HS-27A (cell line): ENCODE measurements at places on chromosomes 6 and 20.
A peak's percentile ranks its signal among the peaks of the same experiment; 100 is the strongest.

DNA sequence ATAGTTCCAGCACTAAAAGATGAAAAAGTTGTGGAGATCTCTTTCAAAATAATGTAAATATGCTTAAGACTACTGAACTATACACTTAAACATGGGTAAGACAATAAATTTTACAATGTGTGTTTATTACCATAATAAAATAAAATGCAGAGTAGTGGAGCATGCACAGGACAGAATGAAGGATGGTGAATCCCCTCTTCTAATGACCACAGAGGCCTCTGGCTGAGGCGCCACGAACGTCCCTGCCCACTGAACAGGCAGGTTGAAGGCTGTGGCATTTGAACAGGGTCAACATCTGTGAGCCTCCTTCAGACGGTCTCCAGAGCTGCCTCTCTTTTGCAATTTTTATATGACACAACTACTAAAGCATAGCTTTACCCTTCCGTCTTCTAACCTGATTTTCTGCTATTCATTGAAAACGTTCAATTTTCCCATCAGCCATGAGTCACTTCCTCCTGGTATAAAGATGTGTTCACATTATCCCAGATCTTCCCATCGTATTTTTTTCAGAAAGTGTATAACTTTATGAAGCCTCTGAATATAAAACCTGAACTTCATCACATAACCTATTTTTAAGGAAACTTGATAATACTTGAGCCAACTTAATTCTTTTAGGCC lies 37.8 kb downstream of the ADGRF4 start:
- DNase-seq, result no peak

DNA sequence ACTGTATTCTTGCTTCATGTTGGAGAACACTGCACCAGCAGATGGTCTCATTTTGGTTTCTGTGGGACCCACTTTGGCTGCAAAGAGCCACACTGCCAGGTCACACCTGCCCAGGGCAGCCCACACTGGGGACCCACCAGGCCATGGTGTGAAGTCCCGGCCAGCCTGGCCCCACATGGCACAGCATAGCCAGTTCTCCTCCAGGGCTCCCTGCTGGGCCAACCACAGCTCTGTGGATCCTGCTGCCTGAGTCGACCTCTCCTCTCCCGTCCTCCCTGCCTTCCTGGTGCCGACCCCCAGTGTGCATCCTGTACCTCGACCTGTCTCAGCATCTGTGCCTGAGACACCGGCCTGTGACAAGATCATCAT lies 3.0 kb downstream of the ARFRP1 start:
- DNase-seq, result no peak

DNA sequence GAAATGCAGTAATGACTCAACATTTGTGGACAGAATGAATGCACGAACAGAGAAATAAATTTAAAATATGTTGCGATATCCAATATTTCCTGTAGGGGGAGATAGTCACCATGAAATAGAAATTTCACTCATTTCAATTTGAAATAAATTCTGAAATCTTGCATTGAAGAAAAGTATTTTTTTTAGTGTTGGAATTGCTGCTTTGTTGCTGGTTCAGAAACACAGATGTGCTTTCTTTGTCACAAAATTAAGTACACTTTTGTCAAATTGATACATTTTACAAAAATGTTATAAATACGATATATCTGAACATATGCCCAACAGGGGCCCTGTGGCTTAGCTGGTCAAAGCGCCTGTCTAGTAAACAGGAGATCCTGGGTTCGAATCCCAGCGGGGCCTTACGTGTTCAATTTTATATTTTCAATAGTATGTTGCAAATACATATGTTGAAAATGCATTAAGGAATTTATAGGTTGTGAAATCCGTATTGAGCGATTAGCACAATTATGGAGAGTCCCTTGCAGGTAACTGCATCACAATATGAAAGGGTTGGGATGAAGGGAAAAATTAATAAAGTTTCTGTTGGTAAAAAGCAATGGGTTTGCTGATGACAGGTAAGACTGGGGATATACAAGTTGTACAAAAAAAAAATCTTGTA lies 85.4 kb upstream of the PRSS16 start:
- peak; percentile 50 for DNase-seq

GRCh38 chr6:29486577-29486976 lies 1.2 kb downstream of the MAS1L start:
- no peak for DNase-seq

DNA sequence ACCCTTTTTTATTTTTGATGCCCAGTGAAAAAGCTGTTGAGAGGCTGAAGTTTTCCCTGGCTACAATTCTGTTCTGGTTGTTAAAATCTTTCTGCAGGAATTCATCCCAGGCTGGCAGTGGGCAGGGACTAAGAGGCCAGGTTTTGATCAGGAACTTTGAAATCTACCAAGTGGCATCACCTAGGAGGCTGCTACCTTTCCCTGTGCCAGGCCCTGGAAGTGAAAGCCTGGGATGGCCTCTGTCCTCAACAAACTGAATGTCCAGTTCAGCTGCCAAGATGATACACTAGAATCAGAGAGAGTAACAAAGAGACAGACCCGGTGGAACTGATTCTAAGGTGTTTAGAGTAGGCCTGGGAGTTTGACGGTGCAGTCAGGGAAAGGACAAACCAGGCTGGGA lies 596 bp downstream of the IYD start:
- no peak for DNase-seq

DNA sequence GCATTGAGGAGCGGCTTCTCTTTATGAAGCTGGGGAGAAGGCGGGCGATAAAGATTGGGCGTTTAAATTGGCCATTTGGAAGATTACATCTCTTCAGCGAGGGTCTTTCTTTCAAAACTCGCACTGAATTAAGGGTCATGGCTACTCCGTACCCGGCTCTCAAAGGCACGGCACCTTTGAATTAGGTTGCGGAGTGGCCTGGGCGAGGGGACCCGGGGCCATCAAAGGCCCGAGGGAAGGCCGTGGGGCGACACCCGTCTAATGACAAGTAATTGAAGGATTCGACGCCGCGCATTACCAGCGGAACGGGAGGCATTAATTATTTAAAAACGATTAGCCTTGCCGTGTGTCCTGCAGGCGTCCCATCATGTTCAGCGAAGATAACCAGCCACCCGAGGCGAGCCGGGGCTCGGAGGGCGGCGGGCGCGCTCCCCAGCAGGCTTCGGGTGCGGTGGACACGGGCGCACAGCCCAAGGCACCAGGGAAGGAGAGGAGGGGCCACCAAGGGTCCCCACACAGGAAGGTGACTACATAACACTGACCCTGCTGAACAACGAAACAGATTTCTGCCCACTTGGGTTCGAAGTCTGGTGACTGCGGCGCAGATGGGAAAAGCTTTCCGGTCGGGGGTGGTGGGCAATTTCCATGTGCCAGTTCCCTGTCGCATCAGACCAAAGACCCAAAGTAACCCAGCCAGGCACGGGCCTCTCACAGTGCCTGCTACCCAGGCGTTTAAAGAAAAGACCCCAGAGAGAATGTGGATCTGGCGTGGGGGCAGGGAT lies 7.4 kb downstream of the FOXA2 start:
- no peak for DNase-seq
